ENCODE measurements at places on chromosomes 2 and 18.

GRCh38 chr2:128797937-128798336 is 479.3 kb upstream of the HS6ST1 start:
- DNase-seq, result no peak

DNA sequence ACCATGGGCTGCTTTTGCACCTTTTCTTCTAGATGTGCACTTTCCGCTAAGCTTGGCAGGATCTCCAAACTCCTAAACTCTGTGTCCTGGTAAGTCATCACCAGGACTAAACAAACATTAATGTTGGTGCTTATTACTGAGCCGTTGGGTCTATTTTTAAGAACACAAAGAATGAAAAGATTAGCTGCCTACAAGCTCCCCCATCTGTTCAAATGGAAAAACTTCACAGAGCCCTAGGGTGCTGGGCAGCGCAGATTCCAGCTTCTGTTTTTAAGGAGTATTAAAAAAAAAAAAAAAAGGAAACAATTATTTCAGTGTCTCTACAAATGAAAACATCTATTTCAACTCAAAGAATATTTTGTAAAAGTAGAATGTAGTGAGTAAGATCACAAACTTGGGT is 97.8 kb upstream of the AQP4 start:
- DNase-seq, result no peak

DNA sequence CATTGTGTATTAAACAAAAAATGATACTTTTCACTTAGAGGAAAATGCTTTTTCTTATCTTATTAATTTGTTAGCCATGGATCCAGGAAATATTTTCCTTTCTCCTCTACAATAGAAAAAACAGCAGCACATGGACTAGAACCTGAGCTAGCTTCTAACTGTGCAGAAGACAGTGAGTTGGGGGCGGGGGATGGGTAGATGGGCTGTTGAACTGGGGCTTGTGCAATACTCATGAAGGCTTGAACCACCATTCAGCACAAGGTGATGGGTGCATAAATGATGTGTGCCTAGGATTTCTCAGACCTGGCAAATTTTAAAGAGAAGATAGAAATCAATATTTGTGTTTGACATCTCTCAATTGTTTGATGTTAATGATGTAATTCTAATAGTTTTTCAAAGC is 42.0 kb downstream of the COL5A2 start:
- no peak for DNase-seq

- no peak for DNase-seq
Measured at GRCh38 chr18:50111398-50111797, 83.5 kb downstream of the MYO5B start.

Data from stimulated activated CD8-positive, alpha-beta memory T cell treated with anti-CD3 and anti-CD28 coated beads, Interleukin-15, amount 100 ng/mL, for 24 hours (primary cell).